ENCODE measurements at places on chromosomes 2 and 18. TPM values are rescaled to one million over a fixed set of nuclear protein-coding genes. Genes with fewer than 3 reads are reported as not detected.

REG1B gene
- not detected for total RNA-seq

MCFD2 gene
- total RNA-seq, result 82.1 TPM

HTR2B gene
- total RNA-seq, result 6.8 TPM

FEV gene
- not detected for total RNA-seq

PPP1R1C gene
- not detected for total RNA-seq

RAX gene
- not detected for total RNA-seq

C2orf78 gene
- not detected for total RNA-seq

CCDC85A gene
- total RNA-seq, result 7.0 TPM

UGT1A4 gene
- total RNA-seq, result not detected

NT5C1B gene
- total RNA-seq, result not detected

SMYD5 gene
- total RNA-seq, result 10.6 TPM

ARHGAP15 gene
- total RNA-seq, result 3.4 TPM

DUSP2 gene
- 5.4 TPM for total RNA-seq

CYTIP gene
- 2.9 TPM for total RNA-seq

HAAO gene
- 9.3 TPM for total RNA-seq

CBLN2 gene
- total RNA-seq, result not detected
